Colonic mucosa (tissue), 4 donors: ENCODE measurements at places on chromosomes 1 and 21. TPM values are rescaled to one million over a fixed set of nuclear protein-coding genes. Genes with fewer than 3 reads are reported as not detected.

DNA sequence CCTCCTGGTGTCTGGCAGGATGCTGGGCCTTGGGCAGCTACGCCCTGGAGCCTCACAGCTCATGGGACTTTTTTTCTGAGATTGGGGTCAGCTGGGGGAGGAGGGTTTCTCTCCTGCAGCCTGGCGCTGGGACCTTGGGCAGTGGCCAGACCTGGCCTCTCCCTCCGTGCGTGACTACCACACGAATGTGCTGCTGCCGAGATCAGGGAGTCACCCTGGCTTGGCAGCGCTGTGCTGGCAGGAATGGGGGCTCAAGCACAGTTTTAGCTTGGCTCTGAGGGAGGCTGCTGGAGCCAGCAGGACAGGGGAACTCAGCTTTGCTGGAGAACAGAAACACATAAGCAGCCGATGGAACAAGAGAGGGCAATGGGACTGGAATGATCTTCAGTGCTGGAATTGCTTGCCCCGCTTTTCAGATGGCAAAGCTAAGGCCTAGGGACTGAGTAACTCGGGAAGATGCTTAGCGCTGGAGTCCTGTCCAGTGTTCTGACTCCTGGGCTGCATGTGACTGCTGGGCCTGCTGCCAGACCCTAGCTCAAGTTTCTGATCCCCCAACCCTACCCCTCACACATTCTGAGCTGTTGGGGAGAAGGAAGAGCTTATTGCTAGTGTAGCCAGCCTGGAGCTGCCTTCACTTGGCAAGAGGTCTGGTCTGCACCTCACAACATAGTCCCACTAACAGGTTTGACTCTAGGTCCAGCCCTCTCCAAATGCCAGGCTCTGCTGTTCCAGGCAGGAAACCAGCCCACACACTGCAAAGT lies 69.9 kb downstream of the NAV1 start:
- no peak overlapping the region for H3K4me3 ChIP-seq
- DNase-seq: no peak
- H3K27ac ChIP-seq: no peak overlapping the region
- no peaks in the 10 kb centered on the region for H3K36me3 ChIP-seq

DNA sequence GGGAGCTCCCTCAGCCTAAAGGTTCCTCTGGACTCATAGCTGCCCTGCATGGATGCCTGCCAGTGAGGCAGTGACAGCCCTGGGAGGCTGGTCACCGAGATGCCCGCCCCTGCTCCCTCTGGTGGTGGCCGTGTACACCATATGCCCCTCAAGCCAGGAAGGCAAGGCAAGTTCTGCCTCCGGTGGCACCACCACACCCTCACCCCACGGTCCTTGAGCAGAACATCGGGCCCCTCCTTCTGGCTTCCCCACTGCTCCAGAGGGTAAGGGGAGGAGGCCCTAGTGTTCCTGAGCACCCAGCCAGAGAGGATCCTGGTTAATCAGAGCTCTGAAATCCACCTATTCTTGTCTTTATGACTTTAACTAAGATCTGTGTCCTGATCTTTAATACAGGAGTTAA lies 1.5 kb upstream of the S100A14 start:
- H3K27me3 ChIP-seq: no peaks in the 10 kb centered on the region
- no peaks in the 10 kb centered on the region for H3K36me3 ChIP-seq
- peaks cover 6% of the 10 kb centered on the region for H3K4me1 ChIP-seq
- H3K27ac ChIP-seq: peak overlapping the region; percentile 67
- peak; percentile 90 for DNase-seq

DNA sequence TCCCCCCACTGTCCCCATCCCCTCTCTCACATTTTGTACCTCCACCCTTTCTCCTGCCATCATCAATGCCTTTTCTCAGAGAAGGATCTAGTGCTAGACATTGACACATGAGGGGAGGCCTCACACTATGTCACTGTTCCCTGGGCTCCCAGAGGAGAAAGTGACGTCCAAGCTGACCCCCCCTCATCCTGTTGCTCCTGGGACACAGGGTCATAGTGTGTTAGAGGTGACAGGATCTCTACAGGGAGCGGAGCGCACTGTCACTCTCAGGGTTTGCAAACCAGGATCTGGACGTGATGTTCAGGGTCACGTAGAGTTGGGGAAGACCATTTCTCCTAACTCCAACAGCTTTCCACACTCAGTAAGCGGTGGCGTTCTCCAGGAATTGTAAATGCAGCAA lies 2.6 kb downstream of the NCMAP start:
- H3K36me3 ChIP-seq: no peaks in the 10 kb centered on the region
- H3K27me3 ChIP-seq: no peaks in the 10 kb centered on the region
- no peak overlapping the region for H3K4me3 ChIP-seq
- no peak for DNase-seq

- H3K27ac ChIP-seq: peak overlapping the region; percentile 37
- H3K4me1 ChIP-seq: peaks cover 8% of the 10 kb centered on the region
- no peaks in the 10 kb centered on the region for H3K36me3 ChIP-seq
These were observed 13.3 kb downstream of the TRIM46 start for GRCh38 chr1:155186794-155187455.

GRCh38 chr1:54460351-54460750 lies 54.2 kb upstream of the SSBP3 start:
- no peaks in the 10 kb centered on the region for H3K4me1 ChIP-seq
- H3K4me3 ChIP-seq: no peak overlapping the region
- H3K27ac ChIP-seq: no peak overlapping the region
- DNase-seq: no peak
- no peaks in the 10 kb centered on the region for H3K27me3 ChIP-seq

Gene RPTN
- not detected for total RNA-seq

Gene TSPEAR
- total RNA-seq: not detected

Gene TRAF3IP3
- 3.2 TPM for total RNA-seq

Gene RNU1-3
- 1,159 TPM for total RNA-seq

Gene SPRR2G
- total RNA-seq: not detected
